ENCODE measurements at places on chromosomes 1 and 21.

DNA sequence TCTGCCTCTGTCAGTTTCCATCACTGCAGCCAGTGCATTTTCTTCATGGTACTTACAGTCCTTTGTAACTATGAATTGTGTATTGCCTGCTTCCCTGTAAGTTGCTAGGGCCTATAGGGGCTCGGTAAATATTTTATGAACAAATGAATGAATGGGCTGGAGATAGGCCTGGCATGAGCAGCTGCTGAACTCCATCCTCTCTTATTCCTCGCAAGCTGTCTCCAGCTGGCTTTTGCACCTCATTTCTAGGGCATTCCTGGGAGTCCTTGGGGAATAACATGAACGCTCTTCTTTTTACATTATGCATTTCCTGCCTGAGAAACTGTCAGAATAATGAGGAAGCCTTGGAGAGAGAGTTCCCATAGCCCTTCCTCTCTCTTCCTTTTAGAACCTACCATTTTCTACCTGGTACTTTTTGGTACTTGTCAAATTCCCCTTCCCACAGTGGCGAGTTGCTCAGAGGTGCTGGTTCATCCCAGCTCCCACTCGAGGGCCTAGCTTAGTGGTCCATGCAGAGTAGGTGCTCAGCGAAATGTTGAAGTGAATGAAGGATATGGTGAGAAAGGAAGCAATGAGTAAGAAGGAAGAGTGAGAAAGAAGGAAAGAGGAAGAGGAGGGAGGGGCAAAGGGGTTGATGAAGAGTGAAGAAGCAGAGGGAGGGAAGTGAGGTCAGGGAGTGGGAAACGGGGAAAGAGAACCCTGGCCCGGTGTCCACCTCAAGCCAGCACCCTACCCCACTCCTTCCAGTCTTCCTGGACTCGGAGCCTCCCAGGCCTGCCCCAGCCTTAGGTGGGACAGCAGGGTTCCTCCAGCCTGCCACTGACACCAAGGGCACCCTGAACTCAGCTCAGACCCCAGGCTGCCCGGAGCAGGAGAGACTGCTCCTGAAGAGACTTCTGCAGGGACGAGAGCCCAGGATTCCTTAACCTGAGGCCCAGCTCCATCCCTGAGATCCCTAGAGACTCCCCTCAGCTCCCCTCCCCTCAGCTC is 29.6 kb downstream of the KCNC4 start:
- no peak for DNase-seq

GRCh38 chr1:203643213-203644045 is 16.8 kb downstream of the ATP2B4 start:
- peak; percentile 22 for DNase-seq

DNA sequence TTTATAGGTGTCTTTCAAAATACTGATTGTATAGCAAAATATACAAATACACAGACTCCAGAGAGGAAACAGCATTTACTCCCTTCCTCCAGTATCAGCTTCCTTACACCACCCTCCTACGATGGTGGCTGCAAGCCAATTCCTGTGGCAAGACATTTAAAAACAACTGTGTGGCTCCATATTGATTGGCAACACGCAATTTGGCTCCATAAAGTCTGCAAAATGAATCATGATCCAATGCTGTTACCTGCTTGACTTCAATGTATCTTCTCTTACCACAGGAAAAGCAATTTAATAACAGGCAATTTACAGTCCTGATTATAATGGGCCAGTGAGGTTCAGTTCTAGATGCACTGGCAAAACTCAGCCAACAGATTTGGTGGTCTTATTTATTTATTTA is 19.7 kb upstream of the ATP6V1G3 start:
- DNase-seq, result no peak

DNA sequence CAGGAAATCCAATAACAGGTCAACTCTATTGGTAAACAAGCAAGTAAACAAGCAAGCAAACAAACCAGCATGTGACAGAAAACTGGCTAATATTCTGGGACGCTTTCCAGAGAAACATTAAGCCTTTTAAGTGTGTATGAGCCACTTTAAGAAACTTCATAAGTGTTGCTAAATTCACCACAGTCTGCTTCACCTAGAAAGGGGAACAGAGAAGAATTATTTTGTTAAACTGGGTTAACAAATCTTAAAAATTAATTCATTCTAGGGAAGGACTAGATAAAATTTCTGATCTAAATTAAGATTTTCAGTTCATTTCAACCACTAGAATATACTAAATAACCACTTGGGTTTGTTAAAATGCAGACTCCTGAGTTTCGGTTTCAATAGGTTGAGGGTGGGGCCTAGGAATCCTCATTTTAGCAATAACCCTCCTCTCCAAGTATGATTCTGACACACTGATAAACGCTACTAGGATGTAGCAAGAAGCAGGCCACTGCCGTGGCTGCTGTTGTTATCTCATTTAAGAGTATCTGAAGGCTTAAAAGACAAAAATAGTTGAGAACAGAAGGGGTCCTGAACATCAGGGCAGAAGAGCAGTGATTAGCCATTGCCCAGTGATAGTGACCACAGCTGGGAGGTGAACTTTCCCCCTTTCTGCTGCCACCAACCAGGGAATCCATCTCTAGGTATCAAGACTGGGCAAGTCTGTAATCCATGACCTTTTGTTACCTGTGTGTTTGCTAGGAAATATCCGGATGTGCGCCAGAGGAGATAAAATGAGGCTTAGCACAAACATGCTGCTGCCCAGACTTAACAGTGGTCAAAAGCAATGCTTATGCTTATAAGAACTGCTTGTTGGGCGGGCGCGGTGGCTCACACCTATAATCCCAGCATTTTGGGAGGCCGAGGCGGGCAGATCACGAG is 11.2 kb downstream of the CREG1 start:
- DNase-seq, result no peak

GRCh38 chr1:231918239-231919015 is 291.8 kb downstream of the DISC1 start:
- no peak for DNase-seq

- no peak for DNase-seq
These were observed 119.7 kb downstream of the PROX1 start for GRCh38 chr1:214107322-214108096.

DNA sequence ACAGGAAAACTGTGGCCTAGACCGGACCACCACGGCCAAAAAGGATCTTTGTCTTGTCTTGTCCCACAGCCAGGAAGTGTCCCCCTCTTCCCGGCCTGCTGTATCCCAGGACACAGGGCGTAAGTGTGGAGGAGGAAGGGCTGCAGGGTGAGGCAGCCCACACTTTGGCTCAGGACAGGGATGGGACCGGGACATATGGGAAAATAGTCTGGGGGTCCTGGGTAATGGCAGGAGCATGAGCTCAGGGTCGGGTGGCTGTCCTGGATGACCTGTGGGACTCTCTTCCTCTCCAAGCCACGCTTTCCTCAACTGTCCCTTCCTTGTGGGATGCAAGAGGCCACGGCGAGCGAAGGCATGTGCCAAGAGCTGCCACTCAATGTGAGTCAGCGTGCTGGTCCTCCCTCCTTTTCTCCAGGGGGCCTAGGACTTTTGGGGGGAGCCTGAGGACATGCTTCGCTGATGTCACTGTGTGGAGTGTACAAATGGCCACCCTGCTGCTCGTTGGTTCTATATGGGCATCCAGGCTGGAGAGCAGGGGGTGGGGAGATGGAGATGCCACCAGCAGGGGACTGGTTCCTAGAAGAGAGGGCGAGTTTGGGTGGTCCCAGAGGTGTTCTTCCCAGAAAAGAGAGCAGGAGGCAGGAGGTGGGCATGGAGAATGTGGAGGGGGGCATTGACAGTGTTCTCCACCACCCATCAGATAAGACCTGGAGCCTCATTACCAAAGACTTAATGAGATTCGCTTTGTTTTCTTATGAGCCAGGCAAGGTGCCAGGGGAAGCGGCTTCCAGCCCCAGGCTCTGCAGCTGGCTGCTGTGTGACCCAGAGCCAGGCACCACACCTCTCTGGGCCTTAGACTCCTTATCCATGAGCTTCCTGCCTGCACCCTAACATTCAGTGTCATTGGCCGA is 11.5 kb upstream of the PADI1 start:
- DNase-seq, result no peak

DNA sequence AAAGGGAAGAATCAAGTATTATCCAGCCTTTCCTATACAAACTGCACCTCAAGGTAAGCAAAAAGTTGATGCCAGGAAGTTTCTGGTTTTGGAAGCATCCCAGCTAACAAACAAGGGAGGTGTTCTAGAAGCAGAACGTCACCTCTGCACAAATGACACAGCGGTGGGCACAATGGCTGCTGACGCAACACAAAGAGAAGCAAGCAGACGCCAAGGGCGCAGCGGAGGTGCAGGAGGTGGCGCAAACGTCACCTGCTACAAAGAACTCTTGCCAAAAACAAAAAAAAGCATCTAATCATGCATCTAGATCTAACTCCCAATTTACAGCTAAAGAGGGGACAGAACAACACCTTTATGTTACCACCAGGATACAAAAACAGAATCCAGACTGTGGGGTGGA is 88.5 kb downstream of the NPHP4 start:
- DNase-seq, result no peak

DNA sequence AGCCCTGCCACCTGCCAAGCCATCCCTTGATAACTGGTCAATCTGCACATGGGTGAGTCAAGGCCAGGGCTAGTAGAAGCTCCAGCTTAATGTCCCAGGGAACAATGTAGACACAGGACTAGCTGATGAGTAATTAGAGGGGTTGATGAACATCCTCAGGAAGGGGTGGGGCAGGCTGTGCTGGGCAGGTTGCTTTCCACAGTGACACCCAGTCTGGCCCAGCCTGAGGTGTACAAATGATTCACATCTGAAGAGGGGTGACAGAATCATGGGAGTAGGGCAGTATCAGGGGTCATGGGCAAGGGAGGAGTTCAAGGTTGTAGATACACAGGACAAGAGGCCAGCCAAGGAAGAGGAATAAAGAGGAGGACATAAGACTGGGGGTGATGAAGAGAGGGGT is 4.3 kb downstream of the LPAR3 start:
- DNase-seq, result no peak

- DNase-seq, result peak; percentile 47
These were observed 26.6 kb downstream of the AK4 start for GRCh38 chr1:65174585-65174984.

DNA sequence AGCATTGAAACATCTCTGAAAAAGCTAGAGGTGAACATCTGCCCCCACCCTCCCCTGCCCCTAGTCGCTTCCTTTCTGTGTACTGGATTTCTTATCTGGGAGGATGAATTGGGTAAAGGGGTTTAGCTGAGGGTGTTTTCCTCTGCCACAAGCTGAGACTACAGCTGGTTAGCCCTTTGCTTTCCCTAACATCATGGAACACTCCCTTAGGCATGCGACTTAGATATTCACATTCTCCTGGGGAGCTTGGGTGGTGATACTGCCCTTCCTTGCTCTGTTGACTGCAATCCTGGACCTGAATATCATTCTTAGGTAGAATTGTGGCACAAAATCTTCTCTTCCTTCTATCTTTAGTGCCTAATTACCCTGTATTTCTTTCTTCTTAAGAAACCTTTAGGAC is 117.4 kb upstream of the KIAA0040 start:
- DNase-seq, result no peak

GRCh38 chr1:229862017-229862774 is 204.8 kb upstream of the GALNT2 start:
- DNase-seq, result no peak

GRCh38 chr1:43387976-43388599 is 1.5 kb downstream of the MED8 start:
- DNase-seq, result peak; percentile 5

DNA sequence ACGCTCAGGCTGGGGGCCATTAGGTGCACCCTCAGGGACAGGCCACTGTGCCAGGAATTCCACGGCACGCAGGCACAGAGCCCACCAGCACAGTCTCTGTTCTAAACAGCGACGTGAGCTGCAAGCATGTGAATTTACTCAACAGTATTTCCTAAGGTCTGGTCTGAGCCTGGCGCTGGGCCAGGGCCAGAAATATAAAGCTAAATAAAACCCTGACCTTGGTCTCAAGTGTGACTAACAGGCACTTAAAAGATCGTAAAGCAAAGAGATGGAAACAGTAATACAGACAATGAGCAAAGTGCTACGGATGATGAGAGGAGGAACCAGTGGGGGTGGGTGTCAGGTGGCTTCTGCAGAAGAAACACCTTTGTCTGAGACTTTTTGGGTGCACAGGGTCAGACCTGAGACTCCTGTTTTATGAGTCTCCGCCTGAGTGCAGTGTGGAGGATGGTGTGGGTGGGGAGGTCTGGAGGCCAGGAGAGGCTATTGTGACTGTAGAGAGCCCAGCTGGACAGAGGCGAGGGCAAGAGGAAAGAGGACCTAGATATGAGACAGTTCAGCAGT is 53.4 kb upstream of the EDN2 start:
- DNase-seq, result no peak

GRCh38 chr1:24752305-24752704 is 7.1 kb downstream of the CLIC4 start:
- DNase-seq, result no peak

DNA sequence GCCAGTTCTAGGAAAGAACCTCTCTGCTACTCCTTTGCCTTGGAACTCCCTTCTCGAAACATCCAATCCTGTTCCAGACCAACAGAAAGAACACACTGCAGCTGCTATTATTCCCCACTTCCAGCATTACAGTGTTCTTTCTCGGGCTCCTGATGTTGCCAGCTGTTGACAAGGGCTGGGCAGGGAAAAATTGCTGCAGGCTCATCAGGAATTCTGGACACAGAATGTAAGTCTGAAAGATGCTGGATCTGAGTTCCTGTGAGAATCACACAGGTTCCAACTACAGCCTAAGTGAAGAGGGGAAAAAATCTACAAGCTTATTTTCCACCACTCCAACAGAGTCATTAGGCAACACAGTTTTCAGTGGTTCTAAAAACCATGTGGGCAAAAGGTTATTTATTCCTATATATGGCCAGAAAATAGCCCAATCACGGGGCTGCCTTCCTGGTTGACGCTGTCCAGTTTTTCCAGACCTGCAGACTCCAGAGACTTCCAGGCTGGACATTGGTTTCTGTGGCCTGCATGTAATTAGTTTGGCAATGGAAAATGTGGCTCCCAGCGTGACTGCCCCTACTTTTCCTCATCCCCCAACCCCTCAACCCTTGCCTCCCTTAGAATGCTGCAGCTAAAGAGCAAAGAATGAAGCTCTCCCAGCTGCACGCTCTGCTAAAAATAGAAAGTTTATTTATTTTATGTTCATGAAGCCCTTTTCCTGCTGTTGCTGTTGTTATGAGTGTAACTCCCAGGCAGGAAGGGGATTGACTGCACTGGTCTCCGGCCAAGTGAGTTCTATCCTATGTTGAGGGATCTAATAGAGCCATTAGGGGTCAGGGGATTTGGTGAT is 8.3 kb upstream of the KIAA0040 start:
- DNase-seq, result no peak

DNA sequence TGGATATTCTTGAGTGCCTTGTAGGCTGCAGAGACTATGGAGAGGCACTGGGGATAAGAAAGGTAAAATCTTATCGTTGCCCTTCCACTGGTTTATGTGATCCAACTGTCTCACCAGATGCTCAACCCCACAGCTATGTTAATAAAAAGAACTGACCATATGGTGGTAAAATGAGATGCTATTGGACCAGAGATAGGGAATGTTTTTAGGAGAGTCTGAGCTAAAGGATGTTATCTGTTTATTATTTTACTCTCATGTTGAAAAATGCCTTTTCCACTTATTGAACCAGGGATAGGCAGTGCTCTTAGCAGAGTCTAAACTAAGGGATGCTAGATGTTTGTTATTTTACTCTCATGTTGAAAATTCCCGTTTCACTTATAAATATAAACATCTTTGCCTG is 172.8 kb upstream of the GREM2 start:
- peak; percentile 83 for DNase-seq

All from NCI-H524 (cell line).